CD4-positive, alpha-beta T cell treated with Interferon gamma for 1 hour (primary cell): ENCODE measurements at places on chromosomes 12 and 14.

GRCh38 chr14:87632796-87633195 is 360.2 kb downstream of the GALC start:
- no peak for DNase-seq

- no peak for DNase-seq
These were observed 55.7 kb downstream of the TMX1 start for GRCh38 chr14:51295646-51296263.

- peak; percentile 11 for DNase-seq
These were observed 45.6 kb downstream of the STAB2 start for GRCh38 chr12:103632554-103633216.

DNA sequence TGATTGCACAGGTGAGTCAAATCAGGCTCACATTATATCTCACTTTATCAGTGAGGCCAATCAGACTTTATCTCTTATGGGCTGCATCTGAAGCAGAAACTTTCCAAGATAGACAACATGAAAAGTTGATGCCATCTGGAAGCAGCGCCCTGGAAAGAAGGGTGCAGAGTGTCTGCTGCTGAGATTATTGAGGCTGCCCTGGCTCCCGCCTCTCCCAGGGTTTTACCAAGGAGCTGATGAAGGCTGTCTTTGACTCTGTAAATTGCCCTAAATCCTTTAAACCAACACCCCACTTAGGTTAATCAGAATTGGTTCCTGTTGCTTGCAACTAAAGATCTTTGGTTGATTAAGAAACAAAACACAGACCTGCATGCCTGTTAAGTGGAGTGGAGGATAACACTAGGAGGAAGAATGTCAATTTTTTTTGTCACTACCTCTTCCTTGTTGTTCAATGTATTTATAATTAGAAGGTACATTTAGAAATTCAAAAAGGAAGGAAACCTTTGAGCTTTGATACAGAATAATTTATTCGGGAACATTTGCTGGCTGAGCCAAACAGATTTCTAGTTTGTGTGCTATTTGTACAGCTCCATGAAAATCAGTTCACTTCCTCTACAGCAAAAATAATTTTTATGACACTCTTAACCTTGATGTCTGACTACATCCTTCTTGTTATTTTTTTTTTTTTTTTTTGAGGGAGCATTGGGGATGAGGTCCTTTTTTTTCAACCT is 104.1 kb downstream of the VEZT start:
- no peak for DNase-seq

GRCh38 chr14:90321891-90322290 is 9.8 kb downstream of the NRDE2 start:
- DNase-seq = no peak

DNA sequence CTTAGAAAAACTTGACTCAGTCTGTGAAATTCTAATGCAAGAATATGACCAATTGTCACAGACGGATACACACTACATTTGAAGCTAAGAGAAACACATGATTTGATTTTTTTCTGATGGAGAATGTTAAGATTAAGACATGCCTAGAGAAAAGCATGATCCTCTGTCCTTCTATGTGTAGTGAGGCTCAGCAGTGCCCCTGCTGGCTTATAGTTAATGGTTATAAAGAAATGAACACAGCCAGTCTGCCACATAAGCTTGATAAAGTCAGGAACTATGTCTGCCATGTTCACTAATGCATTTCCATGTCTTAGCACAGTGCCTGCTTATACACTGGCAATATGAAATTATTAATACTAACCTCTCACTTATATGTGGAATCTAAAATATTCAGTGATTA is 168.1 kb upstream of the DAAM1 start:
- no peak for DNase-seq

GRCh38 chr12:46627686-46628085 is 198.1 kb downstream of the SLC38A4 start:
- no peak for DNase-seq

- DNase-seq = no peak
These were observed 58.1 kb upstream of the PCED1B start for GRCh38 chr12:47021298-47021697.
